Retinal pigment epithelial cell (primary cell): ENCODE measurements at places on chromosomes 6 and 20.

DNA sequence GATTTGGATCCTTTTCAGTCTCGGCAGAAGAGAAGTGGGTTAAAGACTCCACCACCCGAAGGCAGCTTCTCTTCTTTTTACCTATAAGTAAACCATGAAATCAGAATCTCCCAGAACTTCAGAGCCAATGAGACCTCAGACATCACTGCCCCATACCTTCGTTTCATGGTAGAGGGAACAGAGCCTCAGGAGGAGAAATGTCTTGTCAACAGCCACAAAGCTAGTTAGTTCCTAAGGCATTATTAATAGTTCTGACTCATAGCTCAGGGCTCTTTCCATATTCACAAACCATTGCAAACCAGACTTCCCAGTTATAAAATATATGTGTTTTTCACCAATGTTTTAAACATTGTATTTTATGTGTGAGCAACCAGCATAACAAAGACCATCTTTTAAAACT is 118.7 kb upstream of the RIPOR2 start:
- DNase-seq, result no peak

DNA sequence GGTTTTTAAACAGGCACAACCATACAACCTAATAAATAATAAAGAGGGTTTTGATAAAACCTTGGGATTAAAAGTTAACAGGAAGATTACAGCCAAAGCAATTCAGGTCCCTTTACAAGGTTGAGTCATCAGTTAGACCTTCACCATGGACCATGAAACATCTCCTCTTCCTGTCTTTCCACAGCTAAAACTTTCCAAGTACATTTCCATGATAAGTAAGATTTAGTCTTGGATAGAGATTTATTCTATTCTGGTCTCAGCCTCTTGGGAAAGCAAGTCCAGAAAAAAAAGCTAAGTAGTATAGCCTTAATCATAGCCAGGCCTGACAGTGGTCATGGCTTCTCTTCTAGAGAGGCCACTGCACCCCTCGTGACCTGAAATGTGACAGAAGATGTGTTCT is 2.9 kb upstream of the PRSS35 start:
- no peak for DNase-seq

DNA sequence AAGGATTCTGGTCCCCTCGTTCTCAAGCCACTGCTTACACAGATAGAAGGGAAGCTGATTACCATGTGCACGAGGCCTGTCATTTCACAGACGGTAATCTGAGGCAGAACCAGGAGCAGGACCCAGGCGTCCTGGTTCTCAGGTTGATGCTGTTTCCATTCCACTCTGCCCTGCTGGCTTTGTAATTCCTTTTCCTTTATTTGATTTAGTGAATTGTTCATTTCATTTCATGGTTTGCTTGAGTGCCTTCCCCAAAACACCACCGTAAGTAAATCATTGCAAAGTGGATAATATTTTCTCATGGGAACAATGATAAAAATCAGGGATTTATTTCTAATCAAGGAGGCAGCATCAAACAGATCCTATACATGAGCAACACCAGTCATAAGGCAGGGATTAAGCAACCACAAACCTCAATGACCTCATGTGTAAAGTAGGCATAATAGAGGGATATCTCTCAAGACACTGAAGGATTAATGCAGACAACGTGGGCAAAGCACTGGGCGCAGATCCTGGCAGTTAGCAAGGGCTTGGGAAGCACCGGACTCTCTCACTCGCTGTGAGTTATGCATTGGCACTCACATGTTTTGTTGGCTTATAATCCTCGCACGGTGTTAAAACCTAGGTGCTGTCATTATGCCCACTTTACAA is 229.5 kb upstream of the FOXQ1 start:
- peak; percentile 100 for DNase-seq

DNA sequence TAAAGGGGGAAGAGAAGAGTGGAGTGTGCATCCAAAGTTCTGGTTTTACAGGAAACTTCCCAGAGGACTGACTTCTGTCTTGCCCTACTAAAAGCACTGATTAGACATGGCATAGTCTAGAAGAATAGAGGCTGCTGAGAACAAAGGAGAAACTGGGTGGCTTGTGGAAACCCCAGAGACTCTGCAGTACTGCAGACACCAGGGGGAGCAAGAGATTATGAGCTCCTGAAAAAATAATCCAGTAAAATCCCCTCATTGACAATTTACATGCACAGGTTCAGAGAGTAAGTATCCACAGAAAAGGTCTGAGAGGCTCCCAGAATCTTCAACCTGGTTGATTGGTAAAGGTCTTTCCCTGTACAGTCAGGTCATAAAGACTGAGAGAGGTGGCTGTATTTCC is 48.7 kb upstream of the CLVS2 start:
- DNase-seq, result peak; percentile 1

DNA sequence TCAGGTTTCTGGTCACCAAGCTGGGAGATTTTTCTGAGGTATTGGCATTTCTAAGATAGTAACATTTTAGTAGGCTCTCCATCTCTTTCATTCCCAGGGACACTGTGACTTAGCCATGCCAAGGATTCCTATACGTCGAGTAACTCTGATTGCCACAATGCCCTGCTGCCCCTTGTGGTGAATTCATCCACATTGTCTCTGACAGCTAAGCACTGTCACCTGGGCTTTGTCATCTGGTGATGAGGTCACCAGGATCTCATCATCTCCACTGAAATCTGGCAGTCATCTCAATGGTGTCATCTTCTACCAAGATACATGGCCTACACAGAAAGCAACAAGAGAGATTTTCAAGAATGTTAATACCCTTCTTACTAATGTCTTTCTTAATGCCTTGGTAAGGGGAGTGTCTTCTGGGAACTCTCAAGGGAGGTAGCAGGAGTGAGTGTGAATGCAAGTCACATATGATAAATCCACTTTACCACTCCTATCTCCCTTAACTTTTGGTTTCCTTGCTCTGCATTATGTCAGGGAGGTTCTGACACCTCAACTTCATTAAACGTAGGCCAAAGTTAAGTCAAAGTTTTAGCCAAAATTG is 246.7 kb downstream of the CD109 start:
- DNase-seq, result peak; percentile 7

DNA sequence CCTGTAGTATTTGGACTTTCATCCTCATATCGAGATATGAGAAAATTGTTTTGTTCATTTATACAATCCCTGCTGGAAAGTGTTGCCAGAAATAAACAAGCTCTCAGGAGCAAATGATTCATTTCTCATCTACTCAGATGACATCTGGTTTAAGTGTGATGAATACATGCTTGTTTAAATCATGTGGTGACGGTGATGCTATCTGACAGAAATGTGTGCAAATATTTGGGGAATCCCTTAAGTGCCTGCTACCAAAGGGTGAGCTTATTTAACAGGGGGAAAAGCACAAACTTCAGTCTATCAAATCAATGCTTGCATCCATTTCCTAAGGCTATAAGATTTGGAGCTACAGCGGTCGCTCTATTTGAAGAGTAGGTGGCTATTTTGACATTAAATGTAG is 368.3 kb upstream of the SASH1 start:
- peak; percentile 70 for DNase-seq

DNA sequence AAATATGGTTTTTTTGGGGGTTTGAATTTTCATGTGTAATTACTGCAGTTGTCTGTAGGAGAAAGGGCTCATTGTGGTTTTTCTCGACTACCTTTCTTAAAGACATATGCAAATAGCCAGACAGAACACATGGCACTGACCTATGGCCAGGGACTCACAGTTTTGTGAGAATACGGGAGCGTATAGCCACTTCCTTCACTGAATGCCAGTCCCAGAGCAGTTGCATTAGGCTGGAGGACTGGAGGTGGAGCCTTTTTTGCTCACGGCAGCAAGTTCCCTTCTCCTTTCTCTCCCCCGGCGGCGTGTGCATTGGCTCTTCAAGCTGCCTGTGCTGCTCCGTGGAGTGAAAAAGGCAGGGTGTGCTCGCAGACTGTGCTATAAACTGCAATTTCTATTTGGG is 114.9 kb downstream of the AKAP7 start:
- DNase-seq, result peak; percentile 18

DNA sequence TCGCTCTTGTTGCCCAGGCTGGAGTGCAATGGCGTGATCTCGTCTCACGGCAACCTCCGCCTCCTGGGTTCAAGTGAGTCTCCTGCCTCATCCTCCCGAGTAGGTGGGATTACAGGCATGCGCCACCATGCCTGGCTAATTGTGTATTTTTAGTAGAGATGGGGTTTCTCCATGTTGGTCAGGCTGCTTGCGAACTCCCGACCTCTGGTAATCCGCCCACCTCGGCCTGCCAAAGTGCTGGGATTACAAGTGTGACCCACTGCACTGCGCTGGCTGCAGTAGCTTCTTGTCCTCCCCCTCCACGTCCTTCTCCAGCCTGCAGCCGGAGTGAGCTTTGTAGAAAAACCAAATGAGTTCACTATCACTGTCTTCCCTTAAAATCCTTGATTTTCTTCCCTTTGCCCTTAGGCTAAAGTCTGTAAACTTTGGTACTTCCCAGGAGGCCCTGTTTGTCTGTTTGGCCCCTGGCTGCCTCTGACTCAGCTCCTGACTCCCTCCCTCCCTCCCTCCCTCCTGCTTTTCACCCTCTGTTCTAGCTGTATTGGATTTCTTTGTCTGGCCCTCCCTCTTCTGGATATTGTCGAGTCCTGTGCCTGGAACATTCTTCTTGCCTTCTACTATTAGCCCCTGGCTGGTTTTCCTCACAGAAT is 12.9 kb downstream of the PARD6B start:
- peak; percentile 84 for DNase-seq

DNA sequence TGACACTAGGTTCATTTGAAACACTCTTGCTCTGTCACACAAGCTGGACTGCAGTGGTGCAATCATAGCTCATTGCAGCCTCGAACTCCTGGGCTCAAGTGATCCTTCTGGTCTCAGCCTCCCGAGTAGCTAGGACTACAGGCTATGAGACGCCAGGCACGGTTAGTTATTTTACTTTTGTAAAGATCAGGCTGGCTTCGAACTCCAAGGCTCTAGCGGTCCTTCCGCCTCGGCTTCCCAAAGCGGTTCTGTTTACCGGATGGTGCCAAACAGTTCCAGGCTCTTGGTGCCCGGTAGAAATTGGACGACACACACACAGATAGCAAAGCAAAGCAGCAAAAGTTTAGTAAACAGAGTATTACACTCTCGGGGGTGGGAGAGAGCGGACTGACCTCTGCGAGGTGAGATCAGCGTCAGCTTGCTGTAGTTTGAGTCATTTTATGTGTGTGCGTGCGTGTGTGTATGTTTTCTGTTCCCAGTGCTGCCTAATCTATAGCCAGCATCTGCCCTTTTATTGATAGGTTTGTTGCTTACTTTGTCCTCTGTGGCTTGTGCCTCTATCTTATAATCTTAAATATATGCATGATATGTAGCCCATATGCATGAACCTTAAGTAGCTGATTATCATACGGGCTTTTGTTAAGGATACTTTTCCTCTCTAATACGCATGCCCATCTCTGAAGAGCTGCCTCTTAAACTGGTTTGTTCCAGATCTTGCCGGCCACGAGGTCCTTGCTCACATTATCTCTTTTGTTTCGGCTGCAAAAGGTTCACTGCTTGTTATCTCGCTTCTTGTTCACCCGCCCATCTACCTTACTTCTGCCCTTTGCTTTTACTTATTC is 75.2 kb downstream of the OR2B2 start:
- peak; percentile 62 for DNase-seq

- no peak for DNase-seq
These were observed 172.7 kb upstream of the MARCKS start for GRCh38 chr6:113684382-113684901.

- DNase-seq, result no peak
These were observed 19.3 kb downstream of the FAXC start for GRCh38 chr6:99330159-99330558.

- peak; percentile 25 for DNase-seq
These were observed 40.3 kb upstream of the OGFRL1 start for GRCh38 chr6:71248306-71248765.

- DNase-seq, result no peak
These were observed 15.0 kb downstream of the ACSS2 start for GRCh38 chr20:34891166-34892062.
